Vein endothelial cell (primary cell): ENCODE measurements at places on chromosomes 5 and 9. TPM values are rescaled to one million over a fixed set of nuclear protein-coding genes. Genes with fewer than 3 reads are reported as not detected.

FRMPD1 gene
- not detected in 2 replicates for total RNA-seq

TSSK1B gene
- under 0.01 and 0.10 TPM in 2 replicates for total RNA-seq

CDH9 gene
- not detected in 2 replicates for total RNA-seq

WDR38 gene
- total RNA-seq, result not detected in 2 replicates

NR5A1 gene
- not detected in 2 replicates for total RNA-seq

PLEKHG4B gene
- not detected in 2 replicates for total RNA-seq

RAB14 gene
- 34.6 and 44.5 TPM in 2 replicates for total RNA-seq

HTR4 gene
- 0.10 TPM in 1 of 2 replicates, not detected in the other for total RNA-seq

TTC33 gene
- total RNA-seq, result 10.8 and 13.4 TPM in 2 replicates

CARTPT gene
- not detected in 2 replicates for total RNA-seq

SURF1 gene
- 11.7 and 19.3 TPM in 2 replicates for total RNA-seq

TESK1 gene
- 7.2 and 9.5 TPM in 2 replicates for total RNA-seq

SEMA6A gene
- 5.4 and 9.5 TPM in 2 replicates for total RNA-seq

MEGF10 gene
- total RNA-seq, result 1.3 and 4.6 TPM in 2 replicates

TLR4 gene
- 92.9 and 207 TPM in 2 replicates for total RNA-seq

ANKRD31 gene
- total RNA-seq, result under 0.01 and 0.10 TPM in 2 replicates

STK32A gene
- total RNA-seq, result 0.29 and 0.98 TPM in 2 replicates
